Activated CD4-positive, alpha-beta T cell treated with anti-CD3 and anti-CD28 coated beads for 36 hours (primary cell): ENCODE measurements at places on chromosomes 13 and 19. TPM values are rescaled to one million over a fixed set of nuclear protein-coding genes. Genes with fewer than 3 reads are reported as not detected.

DNA sequence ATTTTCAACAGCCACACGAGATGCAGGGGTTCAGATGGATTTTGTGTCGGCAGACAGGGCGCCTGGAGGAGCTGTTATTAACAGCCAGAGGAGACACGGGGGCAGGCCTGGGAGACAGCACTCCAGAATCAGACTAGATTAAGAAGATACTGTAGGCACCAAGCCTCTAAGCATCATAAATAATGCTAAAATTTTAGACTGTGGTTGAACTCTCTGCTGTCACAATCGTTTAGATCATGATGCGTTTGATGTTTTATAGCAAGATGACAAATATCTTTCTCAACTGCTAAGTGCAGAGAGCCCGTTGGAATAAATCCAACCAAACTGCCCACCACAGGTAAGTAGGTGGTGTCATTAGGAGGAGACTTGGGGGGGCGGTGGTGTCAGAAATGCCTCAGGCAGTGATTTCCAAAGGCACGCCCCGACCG lies 63.9 kb downstream of the CEBPG start:
- no peak for DNase-seq
- no peak overlapping the region for H3K27ac ChIP-seq
- no peak overlapping the region for H3K4me3 ChIP-seq

Gene CLEC17A
- 2.4 TPM for total RNA-seq

Gene KLF1
- total RNA-seq: 0.37 TPM

Gene PRX
- 1.4 TPM for total RNA-seq
